Left renal cortex interstitium (tissue), 4 donors: ENCODE measurements at places on chromosomes 6 and 20.

DNA sequence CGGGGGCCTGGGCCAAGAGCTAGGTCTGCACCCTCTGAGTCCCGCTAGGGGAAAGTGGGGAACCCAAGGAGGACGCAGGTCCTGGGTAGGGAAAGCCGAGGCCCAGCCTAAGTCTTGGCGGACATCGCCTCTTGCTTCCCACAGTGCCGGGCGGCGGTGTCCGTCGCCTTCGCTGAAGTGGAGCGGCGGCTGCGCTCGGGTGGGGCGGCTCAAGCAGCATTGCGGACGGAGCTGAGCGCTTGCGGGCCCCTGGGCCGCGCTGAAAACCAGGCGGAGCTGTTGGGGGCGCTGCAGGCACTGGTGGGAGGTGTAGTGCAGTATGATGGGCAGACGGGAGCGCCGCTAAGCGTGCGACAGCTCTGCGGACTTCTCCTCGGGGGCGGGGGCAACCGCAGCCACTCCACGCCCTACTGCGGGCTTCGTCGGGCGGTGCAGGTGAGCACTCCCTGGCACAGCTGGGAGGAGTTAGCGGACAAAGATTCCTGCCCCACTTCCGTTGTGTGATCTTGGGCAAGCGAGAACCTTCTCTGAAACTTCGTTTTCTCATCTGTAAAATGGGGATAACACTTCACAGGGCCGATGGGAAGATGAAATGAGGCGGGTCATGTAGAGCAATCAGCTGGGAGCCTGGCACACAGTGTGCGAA, 4.2 kb downstream of the PRSS16 start:
- DNase-seq = no peak

GRCh38 chr6:11413117-11413687, 124.3 kb upstream of the TMEM170B start:
- DNase-seq = no peak

GRCh38 chr6:50899306-50899870, 80.7 kb downstream of the TFAP2B start:
- DNase-seq = no peak

DNA sequence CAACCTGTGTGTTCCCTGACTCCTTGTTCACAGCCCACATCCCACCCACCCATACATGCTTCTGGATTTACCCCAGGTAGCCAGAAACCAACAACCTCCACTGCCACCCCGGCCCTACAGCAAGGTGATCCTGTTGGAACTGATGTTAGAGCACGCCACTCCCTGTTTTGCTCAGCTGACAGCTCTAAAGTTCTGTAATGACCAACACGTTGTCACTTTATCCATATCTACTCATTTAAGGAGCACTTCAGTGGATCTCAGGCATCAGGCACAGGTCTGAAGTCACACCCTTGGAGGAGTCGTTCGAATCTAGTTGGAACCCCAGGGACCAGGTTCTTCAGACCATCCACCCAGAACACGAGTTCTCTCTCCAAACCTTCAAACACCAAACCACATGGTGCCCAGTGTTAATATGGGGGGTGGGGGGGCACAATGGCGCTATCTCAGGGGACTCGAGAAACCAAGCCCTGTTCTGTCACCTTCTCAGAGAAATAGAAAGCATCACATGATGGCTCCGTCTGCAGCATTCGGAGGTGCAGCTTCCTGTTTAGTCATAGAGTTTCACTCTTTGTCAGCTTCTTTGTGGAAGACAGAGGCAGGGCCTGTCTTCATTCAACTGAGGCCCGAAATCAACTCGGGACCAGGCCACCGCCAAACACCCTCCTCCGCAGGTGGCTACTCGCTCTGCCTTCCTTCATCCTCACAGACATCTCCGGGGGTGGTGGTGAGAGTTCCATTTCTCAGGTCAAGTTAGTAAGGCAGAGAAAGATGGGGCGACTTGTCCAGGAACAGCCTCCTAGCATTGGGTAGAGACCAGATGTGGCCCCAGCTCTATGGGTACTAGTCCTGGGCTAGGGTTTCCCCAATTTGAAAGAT, 142.2 kb downstream of the NFATC2 start:
- DNase-seq = no peak

DNA sequence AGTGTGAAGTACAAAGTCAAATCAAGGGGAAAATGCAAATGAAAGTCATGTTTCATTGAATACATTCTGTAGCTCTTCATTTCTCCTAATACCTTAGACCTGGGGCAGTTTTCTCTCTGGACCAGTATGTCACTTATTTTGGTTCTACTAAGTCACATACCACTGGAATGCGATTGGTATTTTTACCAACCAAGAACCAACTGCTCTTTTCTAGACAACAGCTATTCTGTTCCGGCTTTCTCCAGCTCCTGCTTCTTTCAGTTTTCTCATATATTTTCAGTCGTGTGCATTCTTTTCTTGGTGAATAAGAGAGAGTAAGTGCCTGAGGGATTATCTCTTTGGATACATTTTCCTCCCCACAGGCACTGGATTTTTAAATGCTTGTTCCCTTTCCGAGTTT, 39.2 kb upstream of the SPACA1 start:
- no peak for DNase-seq

DNA sequence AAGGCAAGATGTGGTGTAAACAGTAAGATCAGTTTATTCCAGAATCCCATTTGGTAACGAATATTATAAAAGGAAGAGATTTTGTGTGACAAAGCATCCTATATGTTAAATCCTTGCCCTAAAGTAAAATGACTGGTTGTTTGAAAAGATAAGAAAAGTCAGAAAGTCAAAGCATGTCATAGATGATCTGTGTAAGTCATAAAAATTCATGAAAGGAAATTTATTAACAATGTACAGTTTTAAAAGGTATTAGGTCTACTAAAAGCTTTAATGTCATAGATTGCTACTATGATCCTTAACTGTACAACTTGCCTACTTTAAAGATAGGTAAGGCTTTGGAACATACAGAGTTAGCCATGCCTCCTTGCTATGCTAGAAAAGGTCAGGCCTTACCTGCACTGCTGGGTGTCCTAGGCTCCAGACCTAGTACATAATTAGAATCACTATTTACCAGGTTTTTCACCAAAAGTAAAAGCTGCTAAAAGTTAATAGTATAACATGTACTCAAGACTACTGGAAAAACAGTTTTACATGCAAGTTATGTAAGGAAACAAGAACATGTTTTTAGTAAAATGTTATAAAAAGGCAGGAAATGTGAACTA, 1090.1 kb upstream of the ADGRB3 start:
- DNase-seq = no peak

GRCh38 chr6:113476937-113477839, 380.0 kb upstream of the MARCKS start:
- DNase-seq = no peak

DNA sequence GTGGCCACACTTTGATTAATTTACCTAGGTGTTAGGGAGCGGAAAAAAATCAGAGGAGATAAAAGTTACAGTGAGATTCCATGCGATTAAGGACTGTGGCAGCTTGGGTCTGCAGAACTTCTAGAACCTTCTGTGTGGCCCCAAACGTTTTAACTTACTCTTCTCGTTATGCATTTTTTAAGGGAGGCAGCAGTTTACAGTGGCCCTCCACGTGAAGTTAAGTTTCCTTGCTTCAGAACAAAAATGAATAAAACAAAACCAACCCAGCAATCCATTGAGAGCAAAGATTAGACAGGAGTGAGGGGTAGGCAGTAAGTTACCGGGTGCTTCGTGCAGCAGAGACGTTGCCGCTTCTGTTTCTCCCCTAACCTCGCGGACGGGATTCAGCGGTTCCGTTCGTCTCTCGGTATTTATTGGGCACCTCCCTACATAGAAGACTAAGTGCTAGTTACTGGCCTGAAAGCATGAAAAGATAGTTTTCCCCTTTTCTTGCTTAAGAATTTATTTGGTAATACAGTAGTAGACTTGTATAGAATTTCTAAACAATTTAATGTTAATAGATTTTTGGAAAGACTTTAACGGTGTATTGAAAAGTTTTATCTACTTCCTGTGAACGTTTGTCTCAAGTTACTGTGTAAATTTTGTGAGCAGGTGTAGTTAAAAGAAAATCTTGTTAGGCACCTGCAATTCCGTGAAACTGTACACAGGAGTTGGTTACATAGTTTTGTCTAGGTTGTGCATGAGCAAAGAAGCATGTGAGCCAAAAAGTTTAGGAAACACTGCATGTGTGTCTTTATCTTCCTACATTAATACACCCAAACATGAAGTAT, 1.1 kb downstream of the BAG2 start:
- DNase-seq = no peak

- no peak for DNase-seq
Observed at GRCh38 chr6:42766163-42766670, 15.6 kb upstream of the BICRAL start.

DNA sequence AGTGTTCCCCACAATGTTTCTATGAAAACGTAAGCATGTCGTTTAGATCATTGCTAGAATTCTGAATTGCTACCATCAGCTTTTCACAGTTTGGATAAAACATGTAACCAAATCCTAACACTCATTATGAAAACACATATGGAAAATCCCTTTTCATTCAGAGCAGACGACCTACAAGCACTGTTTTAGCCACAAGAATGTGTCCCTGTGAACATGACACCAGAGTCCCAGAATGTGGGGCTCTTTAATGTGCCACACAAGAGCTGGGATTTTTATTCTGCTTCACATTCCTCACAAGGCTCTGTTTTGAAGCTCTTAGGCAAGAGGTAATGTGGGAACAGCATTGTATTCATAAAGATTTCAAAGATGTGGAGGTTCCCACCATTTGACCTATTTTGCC, 141.1 kb upstream of the CITED2 start:
- no peak for DNase-seq

DNA sequence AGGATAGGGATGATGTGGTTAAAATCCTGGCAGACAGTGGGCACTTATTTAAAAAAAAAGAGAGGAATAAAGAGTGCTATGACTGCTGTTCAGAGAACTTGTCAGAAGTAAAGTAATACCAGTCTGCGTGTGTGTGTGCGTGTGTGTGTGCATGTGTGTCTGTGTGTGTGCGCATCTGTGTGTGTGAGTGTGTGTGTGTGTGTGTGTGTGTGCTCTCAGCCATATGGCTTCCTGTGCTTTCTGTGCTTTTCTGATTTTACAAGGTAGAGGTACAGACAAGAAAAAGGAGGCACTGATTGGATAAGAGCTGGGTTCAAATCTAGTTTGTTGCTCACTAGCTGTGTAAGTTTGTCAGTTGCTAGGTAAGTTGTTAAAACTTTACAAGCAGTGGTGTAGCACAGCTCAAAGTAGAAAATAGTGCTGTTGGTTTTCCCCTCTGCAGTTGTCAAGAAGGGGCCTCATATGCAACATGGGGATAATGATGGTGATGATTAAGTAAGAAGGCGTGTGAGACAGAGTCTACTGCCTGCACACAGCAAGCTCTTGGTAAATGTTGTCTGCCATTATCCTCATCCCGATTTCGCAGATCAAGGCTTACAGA, 155.3 kb upstream of the ZNF217 start:
- DNase-seq = no peak

GRCh38 chr6:46035242-46035641, 19.6 kb upstream of the CLIC5 start:
- DNase-seq = no peak

DNA sequence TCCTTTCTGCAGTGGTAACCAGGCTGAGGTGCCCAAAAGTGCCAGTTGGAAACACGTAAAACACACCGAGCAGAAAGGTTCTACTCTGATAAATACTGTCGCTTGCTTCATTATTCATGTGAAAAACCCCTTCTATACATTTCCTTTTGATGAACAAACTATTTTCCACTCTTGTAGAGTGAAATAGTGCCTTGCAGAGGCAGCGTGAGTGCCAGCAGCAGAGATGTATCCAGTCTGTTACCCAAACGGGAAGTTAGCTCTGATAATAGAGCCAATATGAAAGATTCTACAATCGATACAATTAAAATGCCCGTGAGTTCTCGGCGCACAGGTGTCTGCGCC, 1.5 kb downstream of the ZBTB46 start:
- no peak for DNase-seq

DNA sequence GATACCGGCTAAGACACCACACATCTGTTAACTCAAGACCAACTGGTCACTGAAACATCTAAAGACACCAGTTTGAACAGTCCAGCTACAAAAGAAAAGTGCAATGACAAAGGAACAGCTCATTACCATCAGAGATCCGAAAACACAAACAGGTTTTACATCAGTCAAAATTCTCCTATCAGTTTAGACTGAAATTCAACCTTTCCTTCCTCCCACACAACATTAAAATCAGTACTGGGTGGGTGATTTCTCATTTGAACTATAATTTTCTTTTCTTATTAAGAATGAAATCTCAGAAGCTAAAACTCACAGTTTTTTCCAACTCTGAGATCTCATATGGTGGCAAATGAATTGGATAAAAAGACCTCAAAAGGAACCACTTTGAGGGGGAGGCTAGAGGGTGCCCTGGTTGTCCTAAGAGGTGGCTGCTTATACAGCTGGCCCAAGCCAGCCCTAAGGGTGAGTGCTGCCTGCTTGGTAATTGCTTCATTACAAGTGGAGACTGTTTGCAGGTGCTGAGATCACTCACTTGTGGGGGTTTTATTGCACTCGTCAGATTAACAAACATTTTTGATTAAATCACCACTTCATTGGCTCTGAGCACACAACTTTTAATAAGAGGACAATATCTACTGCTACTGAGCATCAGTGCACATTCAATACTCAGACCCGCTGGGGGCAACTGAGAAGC, 4.3 kb downstream of the CCDC167 start:
- no peak for DNase-seq

- no peak for DNase-seq
Observed at GRCh38 chr6:49911252-49911651, 44.9 kb upstream of the CRISP1 start.

- no peak for DNase-seq
Observed at GRCh38 chr6:30399390-30400058, 54.6 kb downstream of the RPP21 start.

DNA sequence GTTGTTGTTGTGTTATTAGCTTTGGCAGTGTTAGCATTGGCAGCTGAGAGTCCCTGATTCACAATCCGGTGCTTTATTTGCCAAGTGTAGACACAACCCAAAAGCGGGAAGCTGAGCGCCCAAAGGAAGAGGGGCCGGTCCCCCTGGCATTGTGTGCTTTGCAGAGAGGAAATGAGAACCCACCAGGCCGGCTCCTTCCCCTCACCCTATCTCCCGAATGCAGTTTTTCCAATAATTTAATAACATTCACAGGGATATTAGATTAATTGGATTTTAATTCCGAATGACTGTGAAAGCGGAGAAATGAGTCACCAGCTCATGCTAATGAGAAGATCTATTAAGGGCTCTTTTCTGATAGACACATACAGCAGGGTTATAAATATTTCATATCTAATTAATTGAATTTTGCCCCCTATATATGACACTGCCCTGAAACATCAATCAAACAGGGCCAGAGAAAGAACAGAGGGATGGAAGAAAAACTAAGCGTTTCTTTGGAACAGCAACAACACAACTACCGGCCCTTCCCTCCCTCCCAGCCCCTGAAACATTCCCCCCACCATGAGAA, 143.8 kb downstream of the MBOAT1 start:
- no peak for DNase-seq

DNA sequence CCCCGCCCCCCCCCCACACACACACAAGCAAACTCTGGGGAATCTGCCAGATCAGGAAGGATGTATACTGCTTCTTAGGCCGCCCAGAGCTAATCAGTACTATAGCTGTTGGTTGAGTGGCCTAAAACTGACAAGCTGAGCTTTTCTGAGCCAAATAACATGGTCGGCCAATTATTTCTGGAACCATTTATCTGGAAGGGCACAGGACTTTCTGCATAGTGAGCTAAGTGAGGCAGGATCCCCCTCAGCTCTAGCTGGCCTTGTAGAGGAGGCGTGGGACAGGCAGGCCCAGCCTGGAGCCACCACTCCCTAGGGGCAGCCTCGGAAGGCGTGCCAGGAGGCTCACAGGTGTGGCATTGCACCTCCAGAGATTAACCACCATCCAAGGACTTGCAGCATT, 200.1 kb downstream of the TMEM242 start:
- DNase-seq = no peak
